ENCODE measurements at places on chromosomes 5 and 9.

- DNase-seq = peak; percentile 42
Observed at GRCh38 chr9:135990468-135991429, 29.6 kb upstream of the UBAC1 start.

DNA sequence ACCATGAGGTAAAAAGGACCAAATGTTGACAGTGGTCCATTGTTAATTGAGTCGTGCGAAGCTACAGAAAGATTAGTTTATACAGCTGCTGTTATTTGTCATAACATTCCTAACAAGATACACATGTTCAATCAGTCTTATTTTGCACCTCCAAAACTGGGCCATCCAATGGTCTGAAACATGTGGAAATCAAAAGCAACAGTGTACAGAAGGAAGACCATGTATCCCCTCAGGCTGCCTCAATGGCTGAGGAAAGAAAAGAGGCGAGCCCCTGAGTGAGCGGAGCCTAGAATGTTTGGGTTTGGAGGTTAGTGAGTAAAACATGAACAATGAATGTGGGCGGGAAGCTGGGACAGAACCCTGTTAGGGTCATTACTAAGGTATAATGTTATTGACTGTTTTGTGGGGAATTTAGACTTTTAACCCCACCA, 35.6 kb downstream of the NFIB start:
- DNase-seq = no peak

DNA sequence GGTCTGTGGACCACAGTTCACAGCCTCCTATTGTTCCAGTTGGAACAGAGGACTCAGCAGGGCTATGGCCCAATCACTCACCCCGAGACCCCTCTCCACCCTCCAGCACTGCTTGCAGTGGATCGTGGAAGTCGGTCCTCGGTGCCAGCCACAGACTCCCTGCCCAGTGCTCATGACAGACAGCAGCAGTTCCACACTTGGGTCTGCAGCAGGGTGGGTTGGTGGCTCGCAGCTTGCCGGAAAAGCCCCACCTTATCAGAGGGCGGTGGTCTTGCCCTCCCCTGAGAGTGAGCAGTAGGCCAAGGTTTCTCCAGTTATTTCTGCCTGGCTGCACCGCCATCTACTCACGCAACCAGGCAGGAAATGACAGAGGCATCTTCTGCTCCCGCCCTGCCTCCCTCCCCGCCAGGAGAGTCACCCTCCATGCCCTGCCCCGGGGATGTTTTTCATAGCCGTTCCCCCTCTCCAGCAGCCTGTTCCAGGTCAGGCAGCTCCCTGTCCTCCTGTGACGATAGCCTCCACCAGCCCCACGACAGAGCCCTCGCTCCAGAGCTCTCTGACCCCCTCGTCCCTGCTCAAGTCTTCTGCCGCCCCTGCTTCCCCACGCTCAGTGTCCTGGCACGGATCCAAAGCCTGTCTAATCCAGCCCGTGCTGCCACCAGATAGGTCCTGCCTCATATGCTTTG, 34.5 kb downstream of the UNC5A start:
- no peak for DNase-seq

DNA sequence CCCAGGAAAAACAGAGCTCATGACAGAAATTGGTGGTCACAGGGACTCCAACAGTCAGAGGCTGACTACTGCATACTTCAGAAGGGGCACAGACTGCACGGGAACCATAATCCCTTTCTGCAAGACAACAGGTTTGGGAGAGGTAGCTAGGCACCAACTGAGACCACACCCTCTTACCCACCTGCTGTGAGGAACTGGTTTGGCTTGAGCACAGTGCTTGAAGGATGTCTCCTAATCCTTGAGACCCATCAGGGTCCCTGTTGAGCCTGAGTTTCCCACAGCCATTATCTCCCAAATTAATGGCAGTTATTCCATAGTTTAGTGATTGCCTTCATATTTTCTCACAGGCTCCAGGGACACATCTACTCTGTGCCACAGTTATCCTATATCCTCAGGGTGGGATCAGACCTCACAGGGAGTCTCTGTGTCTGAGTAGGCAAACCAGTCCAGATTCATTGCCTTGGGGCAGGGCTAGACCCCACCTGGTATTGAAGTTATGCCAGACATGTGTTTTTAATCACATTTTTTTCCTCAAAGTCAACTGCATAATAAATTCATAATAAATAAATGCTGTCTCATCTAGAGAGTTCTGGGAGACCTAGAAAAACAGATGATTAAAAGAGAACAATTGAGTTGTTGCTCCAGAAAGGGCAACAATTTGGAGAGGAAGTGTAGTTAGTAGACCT, 9.3 kb upstream of the CAST start:
- DNase-seq = no peak

DNA sequence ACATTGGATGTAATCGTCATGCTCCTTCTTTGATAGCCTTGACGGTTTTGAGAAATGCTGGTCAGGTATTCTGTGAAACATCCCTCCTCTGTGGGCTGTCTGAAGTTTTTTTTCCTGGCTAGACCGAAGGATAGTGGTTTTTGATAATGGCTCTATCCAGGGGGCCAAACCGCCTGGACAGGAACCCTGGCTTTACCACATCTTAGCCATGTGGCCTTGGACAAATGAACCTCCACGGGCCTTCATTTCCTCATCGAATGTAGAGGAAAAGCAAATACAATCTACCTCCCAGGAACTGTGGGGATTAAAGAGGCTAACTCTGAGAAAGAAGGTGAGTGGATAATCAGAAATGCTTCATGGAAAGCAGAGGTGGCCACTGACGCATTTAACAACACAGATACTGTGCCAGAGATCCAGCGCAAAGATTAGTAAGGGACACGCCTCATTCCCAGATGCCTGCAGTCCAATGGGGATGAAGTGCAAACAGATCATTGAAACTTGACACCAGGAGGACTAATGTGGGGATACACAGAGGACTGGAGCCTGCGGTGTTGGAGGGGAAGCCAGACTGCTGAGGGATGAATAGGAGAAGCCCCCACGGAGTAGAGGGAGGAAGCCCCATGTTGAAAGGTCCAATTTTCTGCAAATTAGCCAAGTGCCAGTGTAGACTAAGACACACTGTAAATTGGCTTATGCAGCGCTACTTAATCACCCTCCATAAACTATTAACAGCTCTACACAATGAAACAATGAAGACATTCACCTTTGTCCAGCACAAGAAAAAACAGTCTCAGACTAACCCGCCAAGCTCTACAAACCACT, 41.6 kb downstream of the MYO10 start:
- no peak for DNase-seq

GRCh38 chr9:124467410-124468060, 17.3 kb downstream of the ADGRD2 start:
- no peak for DNase-seq
